Neural progenitor cell (in vitro differentiated cells): ENCODE measurements at places on chromosomes 13 and 19.

- no peak for DNase-seq
Measured at GRCh38 chr13:52830946-52831345, 17.5 kb downstream of the PCDH8 start.

GRCh38 chr13:31913459-31913858 lies 118.1 kb upstream of the FRY start:
- no peak for DNase-seq

DNA sequence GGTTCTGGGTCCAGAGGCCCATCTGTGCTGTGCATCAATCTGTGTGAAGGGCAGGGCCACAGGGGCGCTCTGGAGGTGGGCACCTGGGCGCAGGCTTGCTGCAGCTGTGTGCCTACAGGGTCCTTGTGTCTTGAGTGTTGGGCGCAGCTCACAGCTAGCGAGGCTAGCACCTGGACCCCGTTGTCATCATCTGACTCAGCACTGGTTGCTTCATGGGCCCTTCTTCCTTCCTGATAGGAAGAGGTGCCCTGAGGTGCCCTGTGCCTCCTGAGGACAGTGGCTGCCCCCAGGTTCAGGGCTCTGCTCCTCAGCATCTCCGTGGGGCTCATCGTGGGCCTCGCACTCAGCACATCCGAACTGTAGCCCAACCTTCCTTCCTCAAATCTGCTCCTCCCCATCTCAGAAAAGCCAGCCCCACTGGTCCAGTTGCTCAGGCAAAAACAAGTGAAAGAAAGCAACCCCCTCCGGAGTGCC lies 54.8 kb downstream of the GATAD2A start:
- no peak for DNase-seq

DNA sequence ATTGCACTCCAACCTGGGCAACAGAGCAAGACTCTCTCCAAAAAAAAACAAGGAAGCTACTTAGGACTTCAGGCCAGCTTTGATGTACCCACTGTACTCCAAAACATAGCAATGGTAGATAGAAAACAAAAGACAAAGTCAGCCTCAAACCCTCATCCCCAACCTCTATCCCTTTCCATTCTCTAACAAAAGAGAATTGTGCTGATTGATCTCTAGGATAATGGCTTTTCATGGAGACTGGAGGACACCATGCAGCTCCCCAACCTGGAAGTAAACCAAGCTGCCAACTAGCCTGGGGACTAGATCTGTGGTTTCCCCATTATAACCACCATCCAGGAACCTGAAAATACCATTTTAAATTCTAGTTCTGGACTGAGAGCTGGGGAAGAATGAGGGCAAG lies 4.3 kb upstream of the ZDHHC20 start:
- DNase-seq: peak; percentile 29

- DNase-seq: no peak
Measured at GRCh38 chr13:18943273-18943672, 238.4 kb downstream of the TUBA3C start.

DNA sequence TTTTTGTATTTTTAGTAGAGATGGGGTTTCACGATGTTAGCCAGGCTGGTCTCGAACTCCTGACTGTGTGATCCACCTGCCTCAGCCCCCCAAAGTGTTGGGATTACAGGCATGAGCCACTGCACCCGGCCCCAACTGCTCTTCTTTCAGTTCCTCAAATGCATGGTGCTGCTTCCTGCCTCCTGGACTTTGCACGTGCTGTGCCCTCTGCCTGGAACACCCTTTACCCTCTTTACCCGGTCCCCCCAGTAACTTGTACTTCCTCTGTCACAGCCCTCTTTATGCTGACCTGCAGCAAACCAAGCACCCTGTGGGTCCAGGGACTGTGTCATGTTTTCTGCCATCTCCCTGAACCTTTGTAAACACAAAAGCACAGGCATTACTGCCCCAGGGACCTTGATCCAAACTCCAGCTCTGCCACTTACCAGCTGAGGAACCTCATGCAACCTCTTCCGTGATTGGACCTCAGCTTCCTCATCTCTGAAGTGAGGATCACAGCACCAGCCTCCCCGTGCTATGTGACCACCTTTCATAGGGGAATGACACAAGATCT lies 3.8 kb downstream of the BLVRB start:
- DNase-seq: no peak

DNA sequence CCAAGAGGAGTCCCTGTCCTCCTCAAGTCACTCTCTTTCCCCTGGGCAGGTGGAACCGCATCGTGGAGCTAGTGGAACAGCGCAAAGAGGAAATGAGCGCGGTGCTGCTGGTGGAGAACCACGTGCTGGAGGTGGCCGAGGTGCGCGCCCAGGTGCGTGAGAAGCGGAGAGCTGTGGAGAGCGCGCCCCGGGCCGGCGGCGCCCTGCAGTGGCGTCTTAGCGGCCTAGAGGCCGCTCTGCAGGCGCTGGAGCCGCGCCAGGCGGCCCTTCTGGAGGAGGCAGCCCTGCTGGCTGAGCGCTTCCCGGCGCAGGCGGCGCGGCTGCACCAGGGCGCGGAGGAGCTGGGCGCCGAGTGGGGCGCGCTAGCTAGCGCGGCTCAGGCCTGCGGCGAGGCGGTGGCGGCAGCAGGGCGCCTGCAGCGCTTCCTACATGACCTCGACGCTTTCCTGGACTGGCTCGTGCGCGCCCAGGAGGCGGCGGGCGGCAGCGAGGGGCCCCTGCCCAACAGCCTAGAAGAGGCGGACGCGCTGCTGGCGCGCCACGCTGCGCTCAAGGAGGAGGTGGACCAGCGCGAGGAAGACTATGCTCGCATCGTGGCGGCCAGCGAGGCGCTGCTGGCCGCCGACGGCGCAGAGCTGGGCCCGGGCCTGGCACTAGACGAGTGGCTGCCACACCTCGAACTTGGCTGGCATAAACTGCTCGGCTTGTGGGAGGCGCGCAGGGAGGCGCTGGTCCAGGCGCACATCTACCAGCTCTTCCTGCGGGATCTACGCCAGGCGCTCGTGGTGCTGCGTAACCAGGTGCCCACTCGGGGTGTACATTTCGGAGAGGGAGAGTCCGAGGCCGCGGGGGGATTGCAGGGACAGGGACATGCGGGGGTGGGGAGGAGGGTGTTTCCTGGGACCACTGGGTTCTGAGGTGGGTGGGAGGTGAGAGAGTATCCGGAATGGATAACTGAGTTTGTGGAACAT lies 52.8 kb downstream of the SPTBN4 start:
- DNase-seq: peak; percentile 74

DNA sequence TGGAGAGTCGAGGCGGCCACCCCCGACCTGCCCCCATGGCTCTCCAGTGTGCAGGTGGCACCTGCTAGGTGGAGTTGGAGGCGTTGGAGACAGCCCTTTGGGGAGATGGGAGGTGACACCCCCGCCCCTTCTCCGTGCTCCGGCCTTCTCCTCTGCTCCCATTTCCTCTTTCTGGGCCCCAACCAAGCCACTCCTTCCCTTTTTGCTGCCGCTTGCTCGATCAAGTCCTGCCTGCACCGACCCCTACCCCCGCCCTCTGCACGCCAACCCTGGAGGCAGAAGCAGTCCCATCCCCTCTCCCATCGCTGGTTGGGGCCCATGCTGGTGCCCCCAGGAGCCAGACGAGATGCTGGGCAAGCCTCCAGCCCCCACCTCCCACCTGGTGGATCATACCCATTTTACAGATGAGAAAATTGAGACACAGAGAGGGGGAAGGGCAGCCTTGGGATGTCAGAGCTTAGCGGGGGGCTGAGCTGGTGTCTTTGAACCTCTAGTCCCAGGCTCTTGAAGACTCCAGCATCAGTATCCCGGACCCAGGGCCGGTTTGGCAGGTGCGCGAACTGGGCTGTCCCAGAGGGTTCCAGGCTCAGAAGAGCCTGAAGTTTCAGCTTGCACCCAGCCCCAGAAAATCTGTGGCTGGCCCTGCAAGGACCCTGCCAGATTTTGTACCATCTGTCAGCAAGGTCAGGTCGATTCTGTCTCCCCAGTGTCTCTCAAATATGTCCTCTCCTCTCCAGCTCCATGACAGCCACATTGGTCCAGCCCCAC lies 10.3 kb downstream of the GNA15 start:
- DNase-seq: peak; percentile 1

GRCh38 chr19:51480590-51480989 lies 2.3 kb downstream of the CEACAM18 start:
- DNase-seq: peak; percentile 46

DNA sequence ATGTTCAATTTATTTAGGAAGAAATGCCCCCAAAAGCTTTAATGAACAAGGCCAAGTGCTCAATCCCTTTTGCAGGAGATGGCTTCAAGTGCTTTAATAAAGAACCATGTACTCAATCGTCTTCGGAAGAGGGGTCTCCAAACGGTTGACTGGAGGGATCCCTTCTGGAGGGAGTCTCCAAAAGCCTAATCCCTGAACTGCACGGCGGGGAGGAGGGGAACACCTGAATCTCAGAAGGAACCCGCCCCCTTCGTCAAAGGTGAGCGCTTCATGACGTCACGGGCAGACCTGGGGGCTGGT lies 505 bp downstream of the PAF1 start:
- DNase-seq: no peak

DNA sequence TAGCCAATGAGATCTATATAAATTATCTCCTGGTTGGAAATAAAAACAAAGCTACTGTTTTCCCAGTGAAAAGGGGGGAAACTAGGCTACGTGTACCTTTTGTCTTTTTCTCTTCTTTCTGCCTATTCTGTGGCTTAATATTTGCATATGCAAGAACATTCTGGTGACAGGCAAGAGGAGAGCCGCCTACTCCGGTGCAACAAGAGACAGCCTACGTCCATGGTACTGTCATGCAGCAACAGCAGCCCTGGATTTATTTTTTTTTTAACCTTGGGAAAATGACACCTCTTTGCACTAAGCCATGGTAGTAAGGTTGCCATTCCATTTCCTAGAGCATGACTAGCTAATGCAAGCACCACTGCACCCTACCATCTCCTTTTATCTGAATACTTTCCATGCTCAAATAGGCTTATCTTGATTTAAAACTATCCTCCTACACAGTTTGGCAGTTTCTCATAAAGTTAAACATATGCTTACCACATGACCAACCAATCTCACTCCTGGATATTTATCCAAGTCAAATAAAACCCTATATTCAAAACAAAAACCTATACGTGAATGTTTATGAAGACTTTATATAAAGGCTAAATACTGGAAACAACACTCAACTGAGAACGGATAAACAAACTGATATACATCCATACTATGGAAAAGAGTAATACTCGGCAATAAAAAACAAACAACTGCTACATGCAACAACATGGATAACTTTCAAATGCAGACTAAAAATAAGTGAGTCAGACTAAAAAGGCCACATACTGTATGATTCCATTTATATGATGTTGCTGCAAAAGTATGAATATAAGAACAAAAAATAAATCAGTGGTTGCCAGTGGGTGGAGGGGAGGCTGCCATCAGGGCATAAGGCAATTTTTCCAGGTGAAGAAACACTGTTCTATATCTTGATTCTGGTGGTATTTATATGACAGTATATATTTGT lies 17.3 kb downstream of the NUFIP1 start:
- no peak for DNase-seq

DNA sequence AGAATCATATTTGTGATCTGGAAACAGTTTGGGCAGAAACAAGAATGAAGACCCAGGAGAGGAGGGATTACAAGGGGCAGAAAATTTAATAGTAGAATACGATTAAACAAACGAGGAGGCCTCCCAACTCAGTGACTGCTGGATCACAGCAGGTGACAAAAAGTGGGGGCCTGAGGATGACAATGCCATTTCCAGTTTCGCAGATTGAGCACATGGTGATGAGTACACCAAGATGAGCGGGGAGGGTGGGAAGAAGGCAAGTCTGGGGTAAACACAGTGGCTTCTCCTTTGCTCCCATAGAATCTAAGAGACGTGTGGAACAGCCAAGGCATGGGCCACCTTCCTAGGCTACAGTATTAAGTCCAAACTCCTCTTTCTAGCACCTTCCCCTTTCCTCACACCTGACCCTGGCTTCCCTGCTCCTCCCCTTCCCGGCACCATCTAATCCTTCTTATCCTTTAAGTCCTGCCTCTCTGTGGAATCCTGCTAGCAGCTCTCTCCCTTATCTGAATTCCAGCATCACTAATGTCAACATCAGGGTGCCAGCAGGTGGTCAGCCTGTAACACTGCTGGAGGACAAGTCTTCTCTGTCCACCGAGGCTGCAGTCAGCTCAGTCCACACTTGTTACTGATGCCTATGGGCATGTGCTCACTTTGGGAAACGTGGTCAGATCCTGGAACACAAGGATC lies 13.5 kb downstream of the ATP7B start:
- peak; percentile 56 for DNase-seq
